ENCODE measurements at places on chromosomes 5 and 9. TPM values are rescaled to one million over a fixed set of nuclear protein-coding genes. Genes with fewer than 3 reads are reported as not detected.
A peak's percentile ranks its signal among the peaks of the same experiment; 100 is the strongest.

- no peak for DNase-seq
Observed at GRCh38 chr5:119340597-119341218, 15.1 kb upstream of the TNFAIP8 start.

- DNase-seq, result peak; percentile 94
Observed at GRCh38 chr5:83516377-83516776, 44.8 kb downstream of the VCAN start.

GRCh38 chr5:149082271-149082670 is 19.4 kb upstream of the SH3TC2 start:
- DNase-seq, result no peak

DNA sequence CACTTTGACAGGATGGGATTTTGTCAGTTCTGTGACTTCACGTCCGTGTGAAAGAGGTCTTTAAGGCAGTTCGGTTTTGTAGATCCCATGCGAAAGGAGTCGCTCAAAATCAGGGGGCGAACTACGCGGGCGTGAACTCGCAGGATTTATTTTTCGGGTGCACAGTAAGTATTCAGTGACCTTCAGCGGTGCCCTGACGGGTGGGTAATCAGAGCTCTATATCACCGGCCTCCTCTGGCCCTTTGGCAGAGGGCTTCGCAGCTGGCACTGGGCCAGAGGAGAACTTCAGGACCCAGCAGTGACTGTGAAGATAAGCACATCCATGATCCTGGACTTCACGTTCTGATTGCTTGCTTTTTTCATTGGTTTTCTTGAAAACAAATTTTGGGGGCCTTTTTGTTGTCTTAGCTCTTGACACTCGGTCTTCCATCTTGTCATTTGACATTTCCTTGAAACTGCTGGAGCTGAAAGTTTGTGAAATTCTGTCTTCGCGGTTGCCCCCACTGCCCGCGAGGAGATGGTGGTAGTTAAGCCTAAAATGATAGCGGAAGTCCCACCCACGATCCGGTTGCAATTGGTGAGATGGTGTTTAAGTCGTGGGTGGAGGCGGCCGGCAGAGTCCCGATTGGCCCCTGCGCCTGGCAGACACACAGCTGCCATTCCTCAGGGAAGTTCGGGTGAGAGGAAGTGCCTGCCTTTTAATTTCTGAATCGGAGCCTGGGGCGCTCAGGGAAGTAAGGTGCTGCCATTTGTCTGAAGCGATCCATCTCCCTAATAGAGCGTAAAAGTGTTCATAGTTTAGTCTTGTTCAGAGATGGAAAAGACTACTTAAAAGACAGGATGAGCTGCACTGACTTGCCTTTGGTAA is at the start of gene FAM120AOS:
TSS of gene FAM120AOS (minus strand) at position 535 of the 868 bp plus-strand sequence. CDS start 872 bp downstream, outside the sequence.
- DNase-seq, result peak; percentile 98

The JAKMIP2 gene
- 2.0 TPM for total RNA-seq

GRCh38 chr5:127959152-127959764 is 124.3 kb upstream of the SLC12A2 start:
- peak; percentile 70 for DNase-seq

- no peak for DNase-seq
Observed at GRCh38 chr5:178515776-178516503, 74.3 kb downstream of the COL23A1 start.

DNA sequence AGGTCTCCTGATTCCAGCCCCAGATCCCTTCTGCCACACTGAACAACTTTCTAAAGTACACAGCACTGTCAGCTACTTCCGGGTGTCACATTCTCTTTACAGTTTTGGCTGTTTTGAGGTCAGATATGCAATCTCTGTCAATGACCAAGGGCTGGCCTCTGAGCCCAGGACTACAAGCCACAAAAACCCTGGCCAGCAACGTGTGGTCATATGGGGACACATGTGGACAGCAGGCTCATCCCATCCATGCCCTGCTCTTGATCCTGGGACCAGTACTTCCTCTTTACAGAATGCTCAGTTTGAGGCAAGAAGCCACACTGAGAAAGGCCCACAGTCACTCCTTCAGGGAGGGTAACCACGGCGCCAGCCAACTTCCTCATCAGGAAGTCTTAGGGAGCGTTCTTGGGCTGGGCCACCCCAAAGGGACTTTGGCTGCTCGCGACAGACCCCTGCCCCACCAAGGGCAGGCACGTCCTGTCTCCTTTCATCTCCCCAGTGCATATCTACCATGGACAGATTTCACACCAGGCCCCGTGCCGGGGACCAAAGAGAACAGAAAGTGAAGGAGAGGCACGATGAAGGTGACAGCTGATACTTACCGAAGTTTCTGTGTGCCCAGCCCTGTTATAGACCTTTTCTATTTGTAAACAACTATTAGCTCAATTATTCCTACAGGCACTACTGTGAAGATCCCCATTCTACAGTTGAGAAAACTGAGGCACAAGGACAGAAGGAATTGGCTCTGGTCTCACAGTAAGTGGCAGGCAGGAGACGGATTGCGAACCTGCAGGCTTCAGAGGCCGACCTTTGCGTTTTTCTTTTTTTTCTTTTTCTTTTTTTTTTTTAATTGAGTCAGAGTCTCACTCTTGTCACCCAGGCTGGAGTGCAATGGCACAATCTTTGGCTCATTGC is 37.3 kb downstream of the STK10 start:
- DNase-seq, result peak; percentile 65

The ORM2 gene
- total RNA-seq, result not detected

The NUTM2G gene
- not detected for total RNA-seq

The CCDC192 gene
- 0.18 TPM for total RNA-seq

The NOL6 gene
- total RNA-seq, result 16.8 TPM

- DNase-seq, result no peak
Observed at GRCh38 chr5:102733534-102733933, 21.6 kb upstream of the PAM start.

The CTNND2 gene
- 0.49 TPM for total RNA-seq

The PSAT1 gene
- 25.3 TPM for total RNA-seq

DNA sequence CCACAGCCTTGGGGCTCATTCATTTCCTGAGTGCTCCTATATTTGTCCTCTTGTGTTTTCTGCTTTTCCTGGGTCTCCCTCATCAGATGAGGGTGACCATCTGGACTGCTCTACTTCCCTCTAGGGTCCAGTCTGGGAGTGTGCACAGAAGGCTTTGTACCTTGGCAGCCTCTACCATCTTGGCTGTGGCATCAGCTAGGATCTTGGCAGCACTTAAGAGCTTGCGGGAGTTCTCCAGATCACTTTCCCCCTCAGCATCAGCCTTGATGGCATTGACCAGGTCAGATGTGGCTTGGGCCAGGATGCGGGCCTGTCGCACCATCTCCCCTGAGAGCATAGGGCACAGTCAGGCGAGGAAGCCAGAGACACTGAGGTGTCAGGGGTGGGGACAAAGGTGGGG is 15.8 kb downstream of the TLN1 start:
- no peak for DNase-seq

DNA sequence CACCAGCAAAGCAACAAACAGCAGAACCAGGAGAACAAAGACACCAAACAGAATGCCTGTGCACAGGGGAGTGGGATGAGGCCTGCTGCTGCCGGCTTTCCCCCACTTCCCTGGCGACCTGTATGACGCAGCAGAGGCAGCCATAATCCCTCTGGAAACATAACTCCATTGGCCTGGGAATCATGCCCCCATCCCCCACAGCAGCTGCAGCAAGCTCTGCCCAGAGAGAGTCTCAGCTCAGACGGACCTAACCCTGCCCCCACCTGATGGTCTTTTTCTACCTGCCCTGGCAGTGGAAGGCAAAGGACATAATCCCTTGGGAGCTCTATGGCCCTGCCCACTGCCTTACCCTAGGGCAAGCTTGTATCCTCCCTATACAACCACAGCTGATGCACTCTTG is 81.8 kb upstream of the FANCC start:
- peak; percentile 20 for DNase-seq

DNA sequence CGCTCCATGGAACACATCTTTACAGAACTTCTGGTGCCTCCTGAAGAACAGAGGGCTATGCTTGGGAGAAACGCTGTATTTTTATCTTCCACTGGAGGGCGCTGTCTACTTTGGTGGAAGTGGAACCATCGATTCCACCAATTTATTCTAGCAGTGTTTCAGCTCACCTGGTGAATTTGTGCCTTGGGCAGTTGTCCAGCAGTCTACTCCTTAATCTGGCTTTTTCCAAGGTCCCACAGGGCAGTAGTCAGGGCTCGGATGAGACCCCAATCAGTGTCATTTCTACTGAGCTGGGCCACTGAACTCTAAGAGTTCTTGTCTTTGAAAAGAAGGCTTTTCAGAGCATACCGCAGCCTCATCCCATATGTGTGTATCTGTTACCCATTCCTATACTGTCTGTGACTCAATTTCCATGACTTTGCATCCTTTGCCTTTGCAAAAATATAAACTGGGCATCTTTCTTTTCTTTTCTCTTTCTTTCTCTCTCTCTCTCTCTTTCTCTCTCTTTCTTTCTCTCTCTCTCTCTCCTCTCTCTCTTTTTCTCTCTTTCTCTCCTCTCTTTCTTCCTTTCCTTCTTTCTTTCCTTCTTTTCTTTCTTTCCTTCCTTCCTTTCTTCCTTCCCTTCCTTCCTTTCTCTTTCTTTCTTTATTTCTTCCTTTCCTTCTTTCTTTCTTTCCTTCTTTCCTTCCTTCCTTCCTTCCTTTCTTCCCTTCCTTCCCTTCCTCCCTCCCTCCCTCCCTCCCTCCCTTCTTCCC is 138.4 kb upstream of the ZNF618 start:
- peak; percentile 71 for DNase-seq

The IL12B gene
- not detected for total RNA-seq

The ALDOB gene
- 0.40 TPM for total RNA-seq

The GARIN3 gene
- not detected for total RNA-seq

The SLC34A3 gene
- 0.04 TPM for total RNA-seq

The TAS2R1 gene
- total RNA-seq, result not detected

The RXRA gene
- total RNA-seq, result 19.0 TPM

DNA sequence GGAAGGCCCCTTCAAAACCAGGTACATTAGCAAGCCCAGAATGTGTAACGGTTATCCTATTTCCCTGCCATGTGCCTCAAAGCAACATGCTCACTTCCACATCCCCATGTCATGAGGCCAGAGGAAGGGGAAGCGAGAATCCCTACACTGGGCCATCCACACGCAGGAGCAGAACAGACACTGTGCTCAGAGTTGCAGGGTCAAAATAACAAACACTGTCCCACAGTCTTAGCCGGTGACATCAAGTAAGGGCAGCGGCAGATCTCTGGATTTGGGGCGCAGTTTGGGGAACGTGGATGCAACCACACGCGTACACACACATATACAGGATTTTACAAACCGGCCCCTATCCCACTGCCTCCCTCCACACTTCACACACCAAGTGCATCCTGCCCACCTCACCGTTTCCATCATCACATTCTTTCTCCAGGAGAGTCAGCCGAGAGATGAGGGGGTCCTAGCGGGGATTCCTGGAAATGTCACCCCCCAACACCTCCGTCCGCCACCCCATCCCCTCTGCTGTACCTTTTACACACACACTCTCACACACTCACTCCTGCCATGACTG is 776 bp downstream of the APBA1 start:
- peak; percentile 76 for DNase-seq

The NR4A3 gene
- total RNA-seq, result 0.58 TPM

DNA sequence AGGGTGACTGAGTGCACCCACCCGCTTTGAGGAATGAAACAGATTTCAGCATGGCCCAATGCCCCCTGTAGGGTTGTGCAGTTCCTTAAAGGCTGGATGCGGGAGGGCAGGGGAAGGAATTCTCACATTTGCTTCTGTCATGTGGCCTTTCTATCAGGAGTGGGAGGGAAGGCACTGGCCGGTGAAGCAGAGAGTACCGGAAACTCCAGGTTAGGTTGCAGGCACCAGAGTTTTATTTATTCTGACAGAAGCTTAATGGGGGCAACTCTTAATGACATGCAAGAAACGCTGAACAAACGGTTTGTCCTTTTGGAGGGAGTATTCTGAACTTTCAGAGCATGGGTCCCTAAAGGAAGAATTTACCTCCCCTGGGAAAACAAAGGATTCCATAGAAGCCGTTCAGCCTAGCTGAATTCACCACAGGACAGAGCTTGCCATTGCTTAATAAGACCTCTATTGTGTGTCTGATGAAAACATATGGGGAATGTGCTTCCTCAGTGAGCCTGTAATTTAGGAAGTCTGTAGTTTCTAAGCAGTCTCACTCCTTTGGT is 44.1 kb upstream of the EQTN start:
- DNase-seq, result peak; percentile 32

DNA sequence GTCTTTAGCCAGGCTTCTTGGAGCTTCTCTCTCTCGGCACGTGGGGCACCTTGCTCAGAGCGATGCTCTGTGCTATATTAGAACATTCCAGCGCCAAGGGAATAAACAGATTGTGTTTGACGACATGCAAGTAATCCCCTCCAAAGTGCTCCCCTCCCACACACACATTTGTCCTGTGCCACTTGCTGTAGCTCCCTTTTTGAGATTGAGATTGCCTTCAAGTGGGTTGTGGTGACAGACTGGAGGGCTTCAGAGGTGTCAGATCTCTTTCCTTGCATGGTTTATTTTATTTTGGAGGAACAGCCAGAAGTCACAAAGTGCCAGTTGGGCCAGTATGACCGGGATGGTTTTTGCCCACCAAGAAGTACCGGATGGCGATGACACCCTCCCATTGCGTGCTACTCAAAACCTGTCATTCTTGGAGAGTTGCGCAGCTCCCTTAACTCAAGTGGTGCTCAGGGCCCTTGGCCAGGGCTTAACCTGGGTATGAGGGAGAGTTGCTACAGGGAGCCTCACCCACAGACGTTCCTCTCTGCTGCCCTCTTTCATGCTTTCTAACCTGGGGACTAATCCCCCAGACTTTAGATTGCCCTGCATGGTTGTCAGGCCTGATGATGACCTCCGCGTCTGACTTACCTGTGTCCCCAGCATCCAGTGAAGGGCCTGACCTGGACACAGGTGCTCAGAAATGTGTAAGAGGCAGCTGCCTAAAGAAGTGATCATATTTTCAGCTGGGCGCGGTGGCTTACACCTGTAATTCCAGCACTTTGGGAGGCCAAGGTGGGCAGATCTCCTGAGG is 18.8 kb upstream of the RPL26L1 start:
- DNase-seq, result peak; percentile 30

DNA sequence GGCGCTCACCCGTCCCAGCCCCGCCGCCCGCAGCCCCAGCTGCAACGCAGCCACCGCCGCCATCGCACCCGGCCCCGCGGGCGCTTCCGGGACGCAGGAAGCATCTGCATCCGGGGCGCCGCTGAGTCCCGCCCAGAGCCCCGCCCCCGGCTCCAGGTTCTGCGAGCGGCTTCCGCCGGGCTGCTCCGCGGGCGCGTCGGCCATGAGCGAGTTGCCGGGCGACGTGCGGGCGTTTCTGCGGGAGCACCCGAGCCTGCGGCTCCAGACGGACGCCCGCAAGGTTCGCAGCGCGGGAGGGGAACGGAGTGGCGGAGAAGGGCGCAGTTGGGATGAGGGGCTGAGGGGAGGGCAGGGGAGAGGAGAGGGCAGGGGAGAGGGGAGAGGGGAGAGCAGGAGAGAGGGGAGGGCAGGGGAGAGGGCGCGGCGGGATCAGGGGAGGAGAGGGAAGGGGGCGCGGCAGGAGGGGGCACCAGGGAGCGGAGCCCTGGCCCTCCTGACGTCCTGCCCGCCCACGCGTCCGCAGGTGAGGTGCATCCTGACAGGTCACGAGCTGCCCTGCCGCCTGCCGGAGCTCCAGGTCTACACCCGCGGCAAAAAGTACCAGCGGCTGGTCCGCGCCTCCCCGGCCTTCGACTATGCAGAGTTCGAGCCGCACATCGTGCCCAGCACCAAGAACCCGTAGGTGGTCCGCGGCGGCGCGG is at the start of the genes SURF1 and SURF2:
TSS of gene SURF1 (minus strand) at position 97 of the 701 bp plus-strand sequence. CDS start at position 63, 34 bp downstream.
TSS of gene SURF2 (plus strand) at position 160 of the 701 bp plus-strand sequence. CDS start at position 203, 43 bp downstream.
- DNase-seq, result peak; percentile 93

The UBE2R2 gene
- total RNA-seq, result 18.2 TPM

Measured in muscle of leg (tissue), 16 donors.